ENCODE measurements at places on chromosomes 4 and X.

- DNase-seq, result no peak
Observed at GRCh38 chrX:23435575-23435974, 100.9 kb downstream of the PTCHD1 start.

GRCh38 chrX:11666164-11666563, 444 bp upstream of the ARHGAP6 start:
- no peak for DNase-seq

GRCh38 chr4:56874166-56874565, 33.5 kb upstream of the REST start:
- no peak for DNase-seq

GRCh38 chr4:141871086-141871770, 234.8 kb downstream of the IL15 start:
- no peak for DNase-seq
